Stimulated activated CD4-positive, alpha-beta T cell treated with anti-CD3 and anti-CD28 coated beads, Interleukin-4, amount 100 ng/mL, for 4 hours (primary cell): ENCODE measurements at places on chromosomes 11 and 22.

DNA sequence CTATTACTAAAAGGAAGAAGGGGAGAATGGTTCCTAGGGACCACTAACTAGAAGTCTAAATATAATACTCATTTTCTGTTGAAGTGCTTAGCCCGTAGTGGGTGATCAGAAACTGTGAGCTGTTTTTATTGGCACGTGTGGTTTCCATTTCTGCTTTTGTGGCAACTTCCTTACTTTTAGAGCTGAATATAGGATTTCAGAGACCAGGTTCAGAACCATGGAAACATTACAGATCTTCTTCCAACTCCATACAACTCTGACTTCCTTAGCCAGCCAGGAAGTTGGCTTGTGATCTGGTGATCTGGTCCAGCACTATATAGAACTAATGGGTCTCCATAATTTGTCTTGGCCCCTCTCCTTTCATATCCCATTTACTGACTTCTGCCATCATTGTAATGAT lies 2.6 kb upstream of the ME3 start:
- no peak for DNase-seq

DNA sequence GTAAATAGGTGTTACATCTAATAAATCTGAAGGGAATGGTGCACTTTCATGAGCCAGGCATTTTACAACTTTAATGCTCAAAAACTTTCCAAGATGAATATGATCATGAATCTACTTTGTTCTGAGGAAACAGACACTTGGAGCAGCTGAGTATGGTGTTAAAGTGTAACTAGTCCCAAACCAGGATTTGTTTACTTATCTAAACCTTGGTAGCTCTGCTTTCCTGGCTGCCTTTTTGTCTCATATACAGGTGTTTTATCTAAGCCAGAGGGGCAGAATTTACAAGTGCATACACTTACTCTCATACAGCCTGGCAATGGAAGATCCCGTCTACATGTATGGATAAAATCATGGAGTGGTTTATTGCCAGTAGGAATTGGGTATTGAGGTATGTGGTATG lies 171.5 kb downstream of the FAT3 start:
- no peak for DNase-seq

- no peak for DNase-seq
Measured at GRCh38 chr11:101880222-101880621, 34.6 kb upstream of the CEP126 start.

- no peak for DNase-seq
Measured at GRCh38 chr11:35347921-35348331, 71.4 kb downstream of the SLC1A2 start.

DNA sequence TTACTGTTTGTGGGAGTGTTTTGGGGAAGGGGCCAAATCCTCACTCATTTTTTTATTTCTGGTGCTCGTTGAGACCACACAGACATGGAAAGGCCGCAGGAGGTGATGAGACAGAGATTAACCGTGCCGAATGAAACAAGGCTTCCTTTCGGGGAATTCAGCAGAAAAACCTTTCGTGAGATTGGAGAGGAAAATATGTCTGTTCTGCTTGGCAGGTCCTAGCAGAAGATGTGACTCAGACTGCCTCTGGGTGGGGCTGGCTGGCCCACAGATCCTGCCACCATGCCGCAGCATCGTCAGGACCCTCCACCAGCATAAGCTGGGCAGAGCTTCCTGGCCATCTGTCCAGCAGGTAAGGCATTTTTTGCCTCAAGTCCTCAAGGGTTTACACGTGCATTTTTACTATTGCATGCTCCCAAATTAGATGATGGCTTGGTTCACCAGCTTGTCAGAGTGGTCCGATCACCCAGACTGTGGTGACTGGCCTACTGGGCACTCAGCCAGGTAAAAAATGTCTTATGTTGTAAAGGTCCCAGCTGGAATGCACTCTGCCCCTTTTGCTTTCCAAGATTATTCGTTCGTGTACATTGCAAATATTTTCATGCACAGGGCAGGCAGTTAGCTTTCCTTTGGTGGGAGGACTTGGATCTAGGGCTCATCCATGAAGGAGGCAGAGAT lies 1.5 kb downstream of the DDB2 start:
- DNase-seq, result peak; percentile 79

DNA sequence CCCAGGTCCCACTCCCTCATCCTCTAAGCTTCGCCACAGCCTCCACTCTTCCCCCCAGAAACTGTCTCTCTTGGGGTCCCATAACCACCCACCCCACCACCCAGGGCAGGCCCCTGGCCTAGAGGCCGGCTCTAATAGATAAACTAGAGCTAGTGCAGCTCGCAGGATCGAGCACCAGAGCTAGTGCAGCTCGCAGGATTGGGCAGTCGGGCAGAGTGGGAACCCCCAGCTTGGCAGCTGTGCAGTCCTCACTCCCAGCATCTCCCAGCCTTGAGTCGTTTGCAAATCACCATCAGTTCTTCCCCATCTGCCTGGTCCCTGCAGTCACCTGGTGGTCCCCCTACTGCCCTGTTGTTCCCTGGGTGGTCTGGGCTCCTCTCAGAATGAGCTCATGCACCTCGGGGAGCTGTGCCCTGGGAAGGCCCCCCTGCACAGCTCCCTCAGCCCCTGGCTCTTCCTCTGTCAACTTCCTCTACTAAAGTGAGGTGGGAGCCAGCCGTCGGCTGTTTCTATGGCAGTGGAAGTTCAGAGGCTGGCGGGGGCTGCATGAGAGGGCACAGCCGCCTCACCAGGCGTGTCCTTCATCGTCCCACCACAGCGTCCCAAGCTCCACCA lies 15.5 kb upstream of the SHANK2 start:
- DNase-seq, result no peak
